ENCODE measurements at places on chromosomes 1 and 21.

- DNase-seq, result no peak
Observed at GRCh38 chr1:223242382-223242955, 99.4 kb upstream of the TLR5 start.

GRCh38 chr1:159214149-159214760, 9.6 kb downstream of the ACKR1 start:
- peak; percentile 85 for DNase-seq

DNA sequence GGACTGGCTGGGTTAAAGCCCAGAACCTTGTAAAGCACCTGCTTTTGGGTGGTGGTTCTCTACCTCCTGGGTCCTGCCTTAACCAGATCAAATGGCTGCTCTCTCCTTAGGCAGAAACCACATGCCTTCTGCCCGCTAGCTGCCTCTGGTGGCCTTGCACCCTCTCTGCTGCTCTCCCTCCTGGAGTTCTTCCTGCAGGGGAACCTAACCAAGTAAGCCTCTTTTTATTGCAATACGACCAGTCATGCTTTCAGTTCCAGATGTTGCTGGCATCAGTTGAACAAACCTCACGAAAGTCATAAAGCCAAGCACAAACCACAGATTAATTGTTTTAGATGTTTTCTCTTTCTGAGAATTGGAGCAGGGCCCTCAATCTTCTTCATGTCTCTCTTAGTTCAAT, 118.9 kb downstream of the GDAP2 start:
- DNase-seq, result no peak

DNA sequence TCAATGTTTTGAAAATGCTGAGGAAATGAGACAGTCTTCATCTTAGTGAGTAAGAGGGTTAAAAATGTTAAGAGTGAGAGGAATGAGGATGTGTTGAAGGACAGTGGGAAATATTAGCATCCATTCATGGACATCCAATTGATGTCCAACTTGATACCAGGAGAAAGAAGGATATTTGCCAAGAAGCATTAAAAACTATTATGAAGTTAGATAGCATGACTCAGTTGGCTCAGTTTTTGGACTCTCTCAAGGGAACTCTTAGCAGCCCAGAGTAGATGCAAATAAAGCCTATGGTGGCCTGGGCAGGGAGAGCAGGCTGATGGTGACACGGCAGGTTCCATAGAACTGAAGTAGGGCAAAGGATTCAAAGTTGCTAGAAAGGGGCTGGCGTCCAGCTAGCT, 171.0 kb downstream of the ZZZ3 start:
- no peak for DNase-seq

GRCh38 chr1:84538599-84538998, 32.2 kb upstream of the GNG5 start:
- no peak for DNase-seq

All from endodermal cell (in vitro differentiated cells).